ENCODE measurements at places on chromosomes 3 and 15.

DNA sequence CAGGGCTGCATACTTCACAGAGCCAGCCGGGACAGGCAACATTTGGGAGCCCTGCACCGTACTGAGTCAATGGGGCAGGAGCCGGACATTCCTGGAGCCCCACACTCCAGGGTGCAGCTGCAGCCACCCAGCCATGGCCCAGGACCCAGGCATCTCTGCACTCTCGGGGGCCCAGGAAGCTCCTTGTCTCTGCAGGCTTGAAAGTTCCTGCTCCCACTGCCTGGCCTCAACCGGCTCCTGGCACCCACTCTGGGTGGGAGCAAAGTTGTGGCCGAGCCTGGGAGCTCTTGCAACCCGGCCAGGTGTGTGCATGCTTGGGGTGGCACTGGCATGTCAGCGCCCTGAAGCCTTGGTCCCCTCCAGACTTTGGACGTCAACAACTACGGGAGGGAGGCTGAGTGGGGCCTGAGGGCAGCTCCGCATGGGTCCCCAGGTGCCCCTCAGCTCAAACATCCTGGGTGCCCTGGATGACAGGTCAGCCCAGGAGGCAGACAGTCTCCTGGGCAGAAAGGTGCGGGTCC lies 833.5 kb upstream of the CADM2 start:
- no peak for DNase-seq

DNA sequence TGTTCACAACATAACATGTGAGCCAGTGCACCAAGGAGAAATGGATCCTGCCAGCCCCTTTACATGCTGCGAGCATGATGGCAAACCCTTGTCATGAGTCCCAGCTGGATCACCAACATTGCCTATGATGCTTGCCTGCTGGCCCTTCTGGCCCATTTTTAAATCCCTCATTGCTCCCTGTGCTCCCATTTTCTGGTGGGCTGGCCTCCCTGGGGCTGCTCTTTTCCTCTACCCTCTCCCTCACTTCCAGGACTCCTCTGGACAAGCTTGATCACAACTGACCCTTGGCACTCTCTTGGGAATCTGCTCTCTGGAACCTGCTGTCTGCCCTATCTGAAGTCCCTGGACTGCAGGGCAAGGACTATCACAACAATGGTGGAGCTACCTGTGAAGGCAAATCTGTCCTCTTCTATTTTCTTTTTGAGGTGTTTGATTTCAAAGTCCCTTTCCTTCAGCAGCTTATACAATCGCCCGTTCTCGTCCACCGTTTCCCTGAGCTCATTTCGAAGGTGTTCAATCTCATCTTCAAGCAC lies 16.3 kb downstream of the CCDC13 start:
- no peak for DNase-seq

GRCh38 chr3:27544372-27544865 lies 60.2 kb upstream of the SLC4A7 start:
- no peak for DNase-seq

- DNase-seq, result no peak
Measured at GRCh38 chr15:77493324-77493907, 72.7 kb downstream of the HMG20A start.

DNA sequence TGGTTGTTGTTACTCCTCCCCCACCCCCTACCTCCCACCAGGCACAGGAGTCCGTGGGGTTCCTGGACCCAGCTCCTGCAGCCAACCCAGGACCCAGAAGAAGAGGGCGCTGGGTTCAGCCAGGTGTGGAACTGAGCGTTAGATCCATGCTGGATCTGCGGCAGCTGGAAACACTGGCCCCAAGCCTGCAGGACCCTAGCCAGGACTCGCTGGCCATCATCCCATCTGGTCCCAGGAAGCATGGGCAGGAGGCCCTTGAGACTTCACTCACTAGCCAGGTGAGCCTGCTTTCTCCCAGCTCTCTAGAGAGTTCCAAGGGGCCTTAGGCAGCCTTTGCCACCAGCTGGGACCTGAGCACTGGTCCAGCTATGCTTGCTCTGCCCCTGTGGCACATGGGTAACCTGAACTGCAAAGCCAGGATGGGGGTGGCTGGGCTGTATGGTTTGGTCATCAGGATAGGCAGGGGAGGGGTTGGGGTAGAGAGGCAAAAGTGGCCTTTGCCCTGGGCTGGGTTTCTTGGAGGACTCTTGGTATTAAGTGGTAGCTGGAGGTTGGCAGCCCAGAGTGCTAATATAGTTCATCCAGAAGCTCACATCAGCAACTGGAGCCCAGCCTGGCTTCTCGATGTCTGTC lies 7.0 kb upstream of the JMJD7 start:
- DNase-seq, result no peak

GRCh38 chr3:165895919-165896318 lies 58.7 kb upstream of the BCHE start:
- no peak for DNase-seq

DNA sequence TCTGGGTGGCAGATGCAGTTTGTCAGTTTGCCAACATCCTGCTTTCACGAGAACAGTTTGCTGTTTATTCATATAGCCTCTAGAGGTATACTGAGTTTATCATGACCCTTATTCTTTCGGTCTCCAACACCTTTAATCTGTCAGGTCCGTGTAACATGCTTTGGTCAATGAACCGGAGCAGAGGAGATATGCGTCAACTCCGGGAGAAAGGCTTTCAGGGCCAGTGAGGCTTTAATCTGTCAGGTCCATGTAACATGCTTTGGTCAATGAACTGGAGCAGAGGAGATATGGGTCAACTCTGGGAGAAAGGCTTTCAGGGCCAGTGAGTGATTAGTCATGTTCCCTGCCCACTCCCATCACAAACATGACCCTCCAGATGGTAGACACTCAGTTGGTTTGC lies 16.9 kb upstream of the GPD1L start:
- no peak for DNase-seq

DNA sequence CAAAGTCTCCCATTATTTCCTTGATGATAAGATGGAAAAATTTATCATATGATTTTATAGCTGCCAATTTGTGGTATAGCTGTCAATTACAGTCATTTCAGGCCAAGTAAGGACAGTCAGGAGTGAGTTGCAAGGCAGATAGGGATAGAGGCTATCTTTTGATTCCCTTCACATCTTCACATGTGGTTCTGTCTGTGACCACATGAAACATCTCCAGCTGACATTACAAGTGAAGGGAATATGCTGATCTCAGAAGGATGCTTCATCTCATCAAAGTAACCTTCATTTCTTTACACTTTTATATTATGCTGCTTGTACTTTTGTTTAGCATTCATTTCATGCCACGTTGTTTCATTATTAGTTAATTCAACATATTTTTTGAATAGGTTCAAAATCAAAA lies 136.9 kb upstream of the CFAP20DC start:
- no peak for DNase-seq

DNA sequence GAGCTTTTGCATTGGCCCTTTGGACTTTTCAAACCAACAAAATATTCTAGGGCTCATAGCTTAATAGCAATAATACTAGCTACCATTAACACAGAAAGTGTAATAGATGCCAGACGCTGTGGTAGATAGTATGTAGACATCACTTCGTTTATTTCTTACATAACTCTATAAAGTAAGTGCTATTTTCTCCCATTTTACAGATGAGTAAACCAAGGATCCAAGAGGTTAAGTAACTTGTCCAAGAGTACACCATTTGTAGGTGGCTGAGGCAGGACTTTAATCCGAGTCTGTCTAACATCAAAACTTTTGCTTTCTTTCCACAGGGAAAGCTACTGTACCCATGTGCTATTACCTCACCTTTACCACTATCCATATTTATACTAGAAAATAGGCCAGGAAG lies 12.0 kb downstream of the EID1 start:
- no peak for DNase-seq

DNA sequence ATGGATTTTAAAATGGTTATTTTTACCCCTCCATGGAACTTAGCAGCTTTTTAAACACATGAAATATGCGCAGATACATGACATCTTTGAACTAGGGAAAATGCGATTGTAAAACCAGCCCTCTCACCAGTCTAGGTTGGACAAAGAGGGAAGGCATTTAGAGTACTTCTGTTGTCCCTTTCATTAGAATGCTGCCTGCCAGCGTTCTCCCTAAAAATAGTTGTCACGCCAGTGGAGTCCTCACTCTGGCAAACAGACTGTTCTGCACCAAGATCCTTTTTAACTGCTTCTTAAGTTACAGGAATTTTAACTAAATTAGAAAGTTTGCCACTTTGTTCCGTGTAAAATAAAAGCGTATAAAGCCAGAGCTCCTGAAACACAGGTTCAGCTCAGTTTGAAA lies 295.3 kb downstream of the VPS13C start:
- DNase-seq, result no peak

DNA sequence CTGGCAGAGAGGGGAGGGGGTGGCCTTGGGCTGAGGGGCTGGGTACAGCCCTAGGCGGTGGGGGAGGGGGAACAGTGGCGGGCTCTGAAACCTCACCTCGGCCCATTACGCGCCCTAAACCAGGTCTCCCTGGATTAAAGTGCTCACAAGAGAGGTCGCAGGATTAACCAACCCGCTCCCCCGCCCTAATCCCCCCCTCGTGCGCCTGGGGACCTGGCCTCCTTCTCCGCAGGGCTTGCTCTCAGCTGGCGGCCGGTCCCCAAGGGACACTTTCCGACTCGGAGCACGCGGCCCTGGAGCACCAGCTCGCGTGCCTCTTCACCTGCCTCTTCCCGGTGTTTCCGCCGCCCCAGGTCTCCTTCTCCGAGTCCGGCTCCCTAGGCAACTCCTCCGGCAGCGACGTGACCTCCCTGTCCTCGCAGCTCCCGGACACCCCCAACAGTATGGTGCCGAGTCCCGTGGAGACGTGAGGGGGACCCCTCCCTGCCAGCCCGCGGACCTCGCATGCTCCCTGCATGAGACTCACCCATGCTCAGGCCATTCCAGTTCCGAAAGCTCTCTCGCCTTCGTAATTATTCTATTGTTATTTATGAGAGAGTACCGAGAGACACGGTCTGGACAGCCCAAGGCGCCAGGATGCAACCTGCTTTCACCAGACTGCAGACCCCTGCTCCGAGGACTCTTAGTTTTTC lies 4.9 kb downstream of the ISL2 start:
- no peak for DNase-seq

- DNase-seq, result no peak
Measured at GRCh38 chr3:196192524-196193051, 18.6 kb downstream of the ZDHHC19 start.

DNA sequence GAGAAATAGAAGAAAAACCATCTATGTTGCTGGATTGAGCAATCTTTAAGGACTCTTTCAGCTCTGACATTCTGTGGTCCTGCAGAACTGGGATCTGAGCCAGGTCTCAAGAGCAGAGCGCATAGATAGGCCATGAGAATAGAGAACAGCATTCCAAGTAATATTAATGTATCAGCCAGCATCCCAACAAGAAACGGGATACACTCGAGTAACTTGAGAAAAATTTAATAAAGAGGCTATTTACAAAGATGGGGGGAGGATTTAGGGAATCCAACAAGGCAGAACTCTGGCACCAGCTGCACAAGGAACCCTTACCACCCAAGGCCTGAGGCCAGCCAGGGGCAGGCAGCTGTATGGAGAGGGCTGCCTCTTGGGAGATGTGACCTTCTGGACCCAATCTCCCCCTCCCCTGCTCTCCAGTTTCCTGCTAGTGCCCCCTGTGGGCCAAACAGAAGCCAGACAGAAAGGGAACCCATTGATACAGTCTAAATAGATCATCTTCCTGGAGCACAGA lies 8.2 kb downstream of the TMOD2 start:
- DNase-seq, result no peak

DNA sequence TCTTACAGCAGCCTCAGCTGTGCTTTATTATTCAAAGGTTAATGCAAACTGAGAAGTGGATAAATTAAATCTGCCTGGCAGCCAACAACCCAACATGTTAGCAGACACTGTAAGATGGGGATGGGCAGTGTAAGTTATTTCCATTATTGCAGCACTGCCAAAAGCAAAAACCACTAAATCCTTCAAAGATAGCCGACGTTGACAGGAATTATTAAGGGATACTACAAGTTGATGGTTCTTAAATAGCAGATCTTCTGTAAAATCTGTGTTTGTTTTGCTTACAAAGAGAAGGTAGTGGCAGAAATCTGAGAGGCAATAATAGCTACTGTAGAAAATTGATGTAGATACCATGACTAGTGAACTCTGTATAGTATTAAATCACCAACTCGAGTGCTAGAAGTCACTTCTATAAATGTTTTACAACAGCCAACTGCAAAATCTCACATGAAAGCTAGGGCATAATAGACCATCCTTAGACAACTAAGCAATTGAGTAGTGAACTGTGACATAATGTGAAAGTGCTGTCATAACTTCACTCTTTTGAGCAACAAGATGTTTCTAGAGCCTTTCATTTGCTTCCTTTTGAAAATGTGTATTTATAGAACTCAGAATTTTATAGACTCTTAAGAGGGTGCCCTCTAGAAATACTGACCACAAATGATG lies 278.6 kb downstream of the UBE2E2 start:
- DNase-seq, result no peak

- no peak for DNase-seq
Measured at GRCh38 chr15:35657679-35658311, 111.8 kb upstream of the DPH6 start.

DNA sequence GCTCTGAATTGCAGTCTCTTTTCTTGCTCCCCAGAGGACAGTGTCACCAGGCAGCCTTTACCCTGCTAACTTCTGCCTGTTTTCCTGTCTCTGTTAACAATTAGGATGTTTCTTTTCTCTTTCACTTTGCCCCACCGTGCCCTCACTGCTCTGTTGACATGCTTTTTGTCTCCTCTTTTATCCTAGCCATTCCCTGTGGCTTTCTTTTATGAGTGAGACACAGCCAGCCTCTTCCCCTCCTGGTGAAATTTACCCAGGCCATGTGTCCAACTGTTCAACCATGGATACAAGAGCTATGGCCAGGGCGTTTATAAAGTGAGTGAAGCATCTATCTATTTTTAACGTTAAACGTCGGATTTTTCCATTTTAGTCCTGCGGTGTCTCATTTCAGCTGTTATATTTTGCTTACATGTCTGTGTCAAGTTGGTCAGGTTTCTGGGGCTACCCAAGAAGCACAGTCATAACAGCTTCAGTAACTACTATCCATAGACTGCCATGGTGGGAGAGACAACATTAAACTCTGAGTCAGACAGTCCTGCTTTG lies 443.2 kb upstream of the AZI2 start:
- DNase-seq, result no peak

GRCh38 chr3:97736928-97737327 lies 27.6 kb upstream of the ARL6 start:
- DNase-seq, result no peak

DNA sequence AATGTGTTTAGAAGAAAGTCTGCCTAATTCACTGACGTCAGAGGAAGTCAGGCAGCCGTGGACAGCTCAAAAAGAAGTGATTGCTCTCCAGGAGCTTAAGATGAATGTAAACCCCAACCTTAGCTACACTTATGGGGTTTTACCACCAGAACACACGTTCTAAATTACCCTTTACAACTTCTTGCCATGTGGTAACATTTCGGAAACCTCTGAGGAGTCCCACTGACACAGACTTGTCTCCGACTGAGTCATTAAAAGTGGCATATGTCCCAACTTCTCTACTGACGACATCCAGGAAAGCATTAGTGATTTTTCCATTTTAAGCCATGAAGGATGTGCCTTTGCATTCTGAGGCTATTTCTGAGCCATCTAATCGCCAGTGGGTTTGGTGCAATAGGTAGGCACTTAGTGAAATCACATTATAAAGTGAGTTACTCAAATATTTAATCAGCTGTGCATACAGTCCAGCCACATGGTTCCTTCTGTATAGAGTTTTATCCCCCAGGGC lies 32.4 kb downstream of the C2CD4A start:
- no peak for DNase-seq

All from stimulated activated CD4-positive, alpha-beta T cell treated with anti-CD3 and anti-CD28 coated beads, Interleukin-4, amount 100 ng/mL, for 4 hours (primary cell).